Thoracic aorta (tissue), 2 donors: ENCODE measurements at places on chromosomes 11 and 22.

DNA sequence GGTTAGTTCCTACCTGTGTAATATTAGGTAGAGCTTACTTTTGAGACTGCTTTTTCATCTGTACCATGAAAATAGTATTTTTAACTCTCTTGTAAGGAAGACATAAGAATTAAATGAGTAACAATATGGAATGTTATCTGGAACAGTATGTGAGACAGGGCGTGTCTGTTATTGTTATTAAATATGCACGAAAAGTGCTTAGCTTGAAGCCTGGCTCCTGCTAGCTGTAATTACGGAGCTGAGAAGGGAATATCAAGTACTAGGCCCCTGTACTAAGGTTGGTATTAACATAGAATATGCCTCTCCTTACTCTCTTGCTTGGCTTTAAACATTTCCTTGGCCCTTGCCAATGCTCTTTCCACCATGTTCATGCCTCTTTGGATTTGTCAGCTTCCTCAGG lies 194.0 kb downstream of the FAM76B start:
- DNase-seq = no peak

DNA sequence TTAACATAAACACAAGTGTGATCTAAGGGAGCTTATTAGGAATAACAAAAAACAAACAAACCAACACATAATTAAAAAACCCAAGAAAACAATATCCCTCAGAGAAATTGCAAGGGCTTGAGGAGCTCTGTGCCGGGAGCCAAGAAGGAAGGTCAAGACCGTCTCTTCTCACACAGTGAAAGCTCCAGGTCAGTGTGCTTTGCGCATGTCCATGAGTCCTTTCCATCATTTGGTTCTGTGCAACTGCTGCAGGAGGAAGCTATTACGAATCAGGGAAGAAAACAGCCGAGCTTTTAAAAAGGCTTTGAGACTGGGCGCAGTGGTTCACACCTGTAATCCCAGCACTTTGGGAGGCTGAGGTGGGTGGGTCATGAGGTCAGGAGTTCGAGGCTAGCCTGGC lies 4.6 kb downstream of the KRTAP5-8 start:
- DNase-seq = no peak

DNA sequence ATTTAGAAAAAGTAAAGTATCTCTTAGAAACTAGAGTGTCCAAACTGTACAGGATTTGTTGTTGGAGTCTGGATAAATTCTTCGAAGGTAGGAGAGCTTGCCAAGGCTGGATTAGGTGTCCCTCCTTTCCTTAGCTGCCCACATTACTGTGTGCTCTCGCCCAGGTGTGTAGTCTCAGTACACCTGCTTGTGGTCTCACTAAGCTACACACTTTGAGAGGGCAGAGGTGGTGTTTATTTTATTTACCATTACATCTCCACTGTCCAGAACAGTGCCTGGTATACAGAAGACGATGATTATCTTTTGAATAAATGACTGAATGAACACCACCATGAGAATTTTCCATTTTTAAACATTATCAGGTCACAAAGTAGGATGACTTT lies 36.5 kb downstream of the VSIG10L2 start:
- no peak for DNase-seq

- no peak for DNase-seq
Measured at GRCh38 chr11:73420136-73420535, 43.9 kb downstream of the RELT start.

GRCh38 chr11:22666325-22666687 lies at the start of gene GAS2:
Gene GAS2 (plus strand): TSS chr11:22666611. CDS start chr11:22674870, 8,259 bp downstream.
- no peak for DNase-seq

GRCh38 chr22:50085211-50085972 lies at the start of gene MLC1:
Gene MLC1 (minus strand): TSS chr22:50085426. CDS start chr22:50084902, 524 bp downstream.
- no peak for DNase-seq

DNA sequence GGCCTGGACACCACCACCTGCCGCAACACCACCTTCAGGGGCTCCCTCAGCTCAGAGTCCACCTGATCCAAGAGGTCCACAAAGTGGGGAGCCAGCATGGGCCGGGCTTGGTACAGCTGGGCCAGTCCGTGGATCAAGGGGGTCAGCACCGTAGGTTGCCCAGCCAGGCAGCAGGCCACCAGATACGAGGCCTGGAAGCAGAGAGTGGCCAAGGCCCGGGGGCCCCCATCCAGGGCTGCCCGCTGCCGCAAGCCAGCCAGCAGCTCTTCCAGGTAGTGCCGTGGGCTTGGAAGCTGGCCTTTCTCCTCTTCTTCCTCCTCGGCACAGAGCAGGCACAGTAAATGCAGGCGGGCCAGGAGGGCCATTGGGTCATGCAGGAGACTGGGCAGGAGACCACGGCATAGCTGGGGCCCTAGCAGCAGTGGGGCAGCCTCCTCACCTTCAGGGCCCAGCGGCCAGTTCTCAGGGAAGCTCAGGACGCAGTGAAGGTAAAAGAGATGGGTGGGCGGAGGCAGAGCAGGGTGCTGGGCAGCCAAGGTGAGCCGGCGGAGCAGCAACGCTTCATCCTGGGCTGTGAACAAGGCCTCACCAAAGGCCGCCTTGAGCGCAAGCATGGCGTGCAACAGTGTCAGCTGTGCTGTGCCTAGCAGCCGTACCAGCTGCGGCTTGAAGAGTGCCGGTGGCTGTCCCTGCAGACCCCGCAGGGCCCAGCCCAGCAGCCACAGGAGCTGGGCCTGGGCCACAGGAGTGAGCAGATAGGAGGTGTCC lies 1.7 kb downstream of the AP5B1 start:
- no peak for DNase-seq

- no peak for DNase-seq
Measured at GRCh38 chr11:3831378-3832239, 9.2 kb downstream of the RHOG start.

- DNase-seq = no peak
Measured at GRCh38 chr11:119509969-119510401, 87.0 kb upstream of the THY1 start.

GRCh38 chr11:1947592-1948237 lies 583 bp downstream of the MRPL23 start:
- DNase-seq = no peak

DNA sequence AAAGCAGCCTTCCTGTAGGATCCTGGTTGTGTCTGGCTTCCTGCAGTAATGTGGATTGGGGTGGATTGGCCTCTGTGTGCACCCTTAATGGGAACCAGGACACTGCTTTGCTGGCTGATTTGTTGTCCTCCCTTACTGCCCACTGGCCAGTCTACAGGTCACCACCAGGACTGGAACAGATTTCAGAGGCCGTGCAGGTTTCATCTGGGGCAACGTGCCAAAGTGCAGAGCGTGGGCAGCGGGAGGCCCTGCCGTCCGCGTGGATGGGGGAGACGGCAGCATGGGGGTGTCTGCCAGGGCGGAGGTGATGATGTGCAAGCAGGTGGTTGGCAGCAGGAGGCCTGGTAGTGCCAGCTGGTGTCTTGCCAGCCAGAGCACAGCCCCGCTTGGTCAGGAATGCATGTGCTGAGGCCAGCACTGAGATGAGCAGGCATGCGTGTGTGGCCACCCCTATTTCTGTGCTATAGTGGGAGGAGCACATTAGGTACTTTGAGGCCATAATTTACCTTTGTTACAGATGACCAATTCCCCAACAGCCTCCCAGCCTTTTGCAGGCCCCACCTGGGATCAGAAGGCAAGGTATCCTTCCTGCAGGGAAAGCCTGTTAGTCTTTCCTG lies 24.3 kb downstream of the BCR start:
- DNase-seq = no peak

DNA sequence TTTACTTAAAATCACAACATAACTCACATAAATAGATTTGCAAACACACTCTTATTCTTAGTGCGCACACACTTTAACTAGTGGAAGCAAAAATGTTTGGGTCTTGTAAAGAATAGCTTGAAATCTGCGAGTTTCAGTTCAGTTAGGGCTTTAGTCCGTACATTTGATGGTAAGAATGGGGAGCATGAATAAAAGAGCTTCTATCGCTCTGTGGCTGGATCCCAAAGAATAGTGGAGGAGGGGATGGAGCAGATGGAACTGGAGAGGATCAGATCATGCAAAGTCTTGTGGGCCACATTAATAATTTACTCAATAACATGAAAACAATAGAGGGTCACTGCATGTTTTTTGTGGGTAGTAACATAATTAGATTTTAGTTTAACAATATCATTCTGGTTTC lies 44.3 kb downstream of the DNHD1 start:
- no peak for DNase-seq

- DNase-seq = no peak
Measured at GRCh38 chr11:75475767-75476650, 43.0 kb upstream of the KLHL35 start.

- no peak for DNase-seq
Measured at GRCh38 chr22:32127904-32128303, 31.2 kb downstream of the C22orf42 start.

- DNase-seq = no peak
Measured at GRCh38 chr11:109708184-109708583, 286.2 kb downstream of the C11orf87 start.

GRCh38 chr11:87110443-87111131 lies 72.9 kb downstream of the TMEM135 start:
- DNase-seq = no peak

GRCh38 chr22:27554106-27554811 lies 247.3 kb downstream of the MN1 start:
- DNase-seq = no peak

DNA sequence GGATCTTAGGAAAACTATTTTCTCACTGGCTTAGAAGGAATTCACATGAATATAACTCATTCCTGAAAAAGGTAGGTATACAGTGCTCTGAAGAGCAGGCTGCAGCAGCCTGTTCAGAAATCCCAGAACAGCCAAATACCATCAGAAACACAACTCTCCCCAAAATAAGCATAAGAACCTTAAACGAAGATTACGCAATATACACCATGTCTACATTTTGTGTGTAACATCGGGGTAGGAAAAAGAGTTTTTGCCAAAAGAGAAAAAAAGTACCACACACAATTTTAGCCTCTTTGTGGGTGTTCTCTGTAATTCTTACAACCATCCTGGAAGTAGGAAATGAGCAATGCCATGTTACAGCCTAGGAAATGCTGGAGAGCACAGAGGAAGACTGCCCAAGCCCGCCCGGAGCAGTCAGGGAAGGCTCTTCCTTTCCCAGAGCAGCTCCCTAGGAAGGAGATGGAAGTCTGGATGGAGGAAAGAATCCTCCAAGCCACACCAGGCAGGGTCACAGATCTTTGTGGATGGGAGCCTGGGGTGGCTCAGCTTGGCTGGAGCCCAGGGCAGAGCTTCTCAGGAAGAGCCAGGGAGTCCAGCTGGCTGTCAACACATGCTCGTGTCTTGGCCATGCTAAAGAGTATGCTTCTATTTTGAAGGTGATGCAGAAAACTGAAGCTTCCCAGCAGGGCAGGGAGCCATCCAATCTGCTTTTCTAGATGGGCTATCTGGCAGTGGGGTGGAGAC lies 49.7 kb upstream of the ARFGAP3 start:
- no peak for DNase-seq

DNA sequence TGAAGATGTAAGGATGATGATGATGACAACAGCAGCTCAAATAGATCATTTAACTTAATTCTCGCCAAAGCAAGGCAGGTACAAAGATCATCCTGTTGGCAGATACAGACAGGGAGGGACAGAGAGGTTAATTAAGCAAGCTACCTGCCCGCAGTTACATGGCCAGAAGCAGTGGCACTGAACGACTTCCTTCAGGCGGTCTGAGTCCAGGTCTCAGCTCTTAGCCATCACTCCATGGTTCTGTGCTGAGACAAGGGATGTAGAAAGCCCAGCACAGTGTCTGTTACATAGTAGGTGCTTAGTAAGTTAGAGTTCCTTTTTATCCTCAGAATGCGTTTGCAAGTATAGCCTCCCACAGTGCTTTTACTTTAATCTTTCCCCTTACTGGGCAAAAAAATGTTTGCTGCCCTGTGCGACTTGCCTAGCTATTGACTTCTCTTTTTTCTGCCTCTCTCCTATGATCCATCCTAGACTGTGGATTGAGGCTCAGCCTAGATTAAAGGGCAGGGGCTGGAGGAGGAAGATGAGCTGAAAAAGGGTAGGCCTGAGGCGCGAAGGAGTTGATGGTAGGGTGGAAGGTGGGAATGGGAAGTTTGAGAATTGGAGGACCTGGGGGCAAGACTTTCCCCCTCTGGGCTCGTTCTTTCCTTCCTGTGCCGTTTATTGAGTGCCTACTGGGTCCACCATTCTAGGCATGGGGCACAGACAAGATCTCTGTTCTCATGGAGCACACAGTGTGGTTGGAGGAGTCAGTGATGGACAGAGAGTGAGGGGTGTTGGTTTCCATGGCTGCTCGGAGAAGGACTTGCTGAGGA lies 108.2 kb upstream of the OR4B1 start:
- no peak for DNase-seq

DNA sequence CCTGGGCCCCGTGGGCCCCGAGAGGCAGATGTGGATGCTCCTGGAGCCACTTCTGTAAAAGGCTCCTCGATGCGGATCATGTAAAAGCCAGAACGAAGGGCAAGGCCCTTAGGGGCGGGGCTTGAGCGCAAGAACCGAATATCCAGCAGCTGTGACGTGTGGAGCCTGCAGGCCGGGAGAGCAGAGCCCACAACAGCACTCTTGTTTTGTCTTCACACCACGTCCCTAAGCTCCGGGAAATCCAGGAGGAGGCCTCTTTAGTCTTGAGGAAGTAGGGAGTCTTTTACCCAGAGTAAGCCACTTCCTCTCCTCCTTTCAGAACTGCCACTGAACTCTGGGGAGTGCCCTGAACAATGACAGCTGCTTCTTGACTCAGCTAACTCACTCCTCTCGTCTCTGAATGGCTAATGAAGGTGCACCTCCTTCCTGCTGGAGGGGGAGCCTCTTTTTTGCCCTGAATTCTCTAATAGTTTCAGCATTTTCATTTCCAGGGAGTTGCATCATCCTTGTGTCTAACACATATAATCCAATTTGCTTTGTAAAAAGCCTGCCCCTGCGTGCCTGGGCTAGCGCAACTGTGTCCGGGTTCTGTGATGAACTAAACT lies 12.5 kb downstream of the L3MBTL2 start:
- no peak for DNase-seq

GRCh38 chr22:29806196-29806595 lies 31.9 kb downstream of the ASCC2 start:
- DNase-seq = no peak

DNA sequence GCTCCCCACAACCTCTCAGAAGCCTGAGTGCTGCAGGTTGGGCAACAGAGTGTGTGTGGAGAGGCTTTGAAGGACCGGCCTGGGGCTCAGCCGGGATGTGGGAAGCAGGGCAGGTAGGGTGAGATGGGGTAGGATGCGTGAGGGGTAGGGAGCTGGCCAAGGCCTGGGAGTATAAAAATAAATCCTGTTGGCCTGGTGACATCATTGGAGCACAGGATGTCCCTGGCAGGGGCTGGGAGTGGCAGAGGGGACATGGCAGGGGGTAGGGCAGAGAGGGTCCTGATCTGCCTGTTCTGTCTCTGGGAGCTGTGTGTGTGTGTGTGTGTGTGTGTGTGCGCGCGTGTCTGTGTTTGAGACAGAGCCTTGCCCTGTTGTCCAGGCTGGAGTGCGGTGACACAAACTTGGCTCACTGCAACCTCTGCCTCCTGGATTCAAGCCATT lies 28.6 kb downstream of the TEF start:
- no peak for DNase-seq

GRCh38 chr22:22931557-22932270 lies 44.1 kb downstream of the IGLL5 start:
- DNase-seq = no peak

DNA sequence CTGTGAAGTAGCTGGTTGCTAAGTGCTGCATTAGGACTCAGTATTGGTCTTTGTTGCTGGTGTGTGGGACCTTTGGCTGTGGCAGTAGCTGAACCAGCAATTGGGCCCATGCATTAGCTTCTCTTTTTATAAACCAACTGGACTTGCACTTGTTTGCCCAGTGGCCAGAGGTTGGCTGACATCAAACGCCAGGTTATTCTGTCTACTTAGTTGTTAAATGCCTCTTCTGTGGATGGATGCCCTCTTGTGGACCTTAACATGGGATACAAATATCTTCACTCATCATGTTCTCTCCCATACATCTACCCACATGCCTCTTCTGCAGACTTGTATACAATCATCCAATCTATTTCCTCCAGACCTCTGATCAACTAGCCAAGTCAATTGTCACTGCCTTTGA lies 26.4 kb upstream of the ARHGAP20 start:
- DNase-seq = no peak
